Activated gamma-delta T cell (primary cell): ENCODE measurements at places on chromosomes 5 and 9.

DNA sequence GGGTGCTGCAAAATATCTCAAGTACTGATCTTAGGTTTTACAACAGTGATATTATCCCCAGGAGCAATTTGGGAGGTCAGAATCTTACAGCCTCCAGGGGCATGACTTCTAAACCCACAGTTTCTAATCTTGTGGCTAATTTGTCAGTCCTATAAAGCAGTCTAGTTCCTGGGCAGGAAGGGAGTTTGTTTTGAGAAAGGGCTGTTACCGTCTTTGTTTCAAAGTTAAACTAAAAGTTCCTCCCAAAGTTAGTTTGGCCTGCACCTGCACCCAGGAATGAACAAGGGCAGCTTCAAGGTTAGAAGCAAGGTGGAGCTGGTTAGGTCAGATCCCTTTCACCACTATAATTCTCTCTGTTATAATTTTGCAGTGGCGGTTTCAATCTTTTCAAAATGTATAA, 81.7 kb downstream of the SFXN1 start:
- no peak for DNase-seq

- no peak for DNase-seq
Observed at GRCh38 chr5:32462618-32463017, 18.1 kb upstream of the ZFR start.

DNA sequence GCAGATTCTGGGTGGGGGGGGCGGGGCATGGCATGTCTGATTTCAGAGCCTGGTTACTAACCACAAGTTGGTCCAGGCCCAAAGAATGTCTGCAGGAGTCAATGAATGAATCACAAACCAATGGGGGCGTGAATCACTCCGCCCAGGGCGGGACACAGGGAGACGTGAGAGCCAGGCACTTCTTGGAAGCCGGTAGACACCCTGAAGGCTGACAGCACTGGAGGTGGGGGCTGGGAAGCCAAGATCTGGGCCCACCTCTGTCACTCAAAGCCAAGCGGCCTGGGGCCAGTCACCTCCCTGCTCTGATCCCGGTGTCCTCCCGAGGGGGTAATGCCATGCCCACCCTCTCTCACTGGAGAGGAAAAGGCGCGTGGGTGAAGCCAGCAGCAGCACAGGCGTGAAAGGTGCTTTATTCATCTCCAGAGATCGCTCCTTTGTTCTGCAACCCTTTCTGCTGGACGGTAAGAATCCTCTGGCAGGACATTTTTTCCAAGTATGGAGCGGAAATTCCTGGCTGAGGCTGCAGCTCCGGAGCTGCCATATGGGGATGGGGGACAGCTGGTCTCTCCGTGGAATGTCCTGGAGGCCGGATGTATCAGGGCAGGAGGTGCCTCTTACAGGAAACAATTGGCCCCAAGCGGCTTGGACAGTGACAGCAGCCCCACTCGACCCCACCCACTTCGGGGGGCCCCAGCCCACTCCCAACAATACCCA, 85.0 kb downstream of the STK10 start:
- no peak for DNase-seq

DNA sequence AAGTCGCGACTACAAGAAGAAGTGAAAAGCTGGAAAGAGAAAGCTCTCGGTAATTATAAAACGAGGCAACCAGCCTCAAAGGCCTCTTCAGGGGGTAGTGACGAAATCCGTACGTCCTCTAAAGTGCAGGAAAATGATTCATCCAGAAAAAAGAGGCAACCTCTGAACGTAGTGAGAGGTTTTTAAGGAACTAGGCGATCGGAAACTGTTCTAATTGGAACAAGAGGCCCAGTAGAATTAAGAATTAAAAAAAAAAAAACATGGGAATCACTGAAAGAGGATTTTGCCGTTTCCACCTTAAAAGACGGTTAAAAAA, 1.0 kb downstream of the CSNK1A1 start:
- DNase-seq: no peak

GRCh38 chr5:141976176-141976575, 7.3 kb downstream of the RNF14 start:
- no peak for DNase-seq

GRCh38 chr9:16039218-16039987, 486.6 kb downstream of the CCDC171 start:
- DNase-seq: no peak

GRCh38 chr5:176608937-176609723, 826 bp downstream of the GPRIN1 start:
- no peak for DNase-seq

DNA sequence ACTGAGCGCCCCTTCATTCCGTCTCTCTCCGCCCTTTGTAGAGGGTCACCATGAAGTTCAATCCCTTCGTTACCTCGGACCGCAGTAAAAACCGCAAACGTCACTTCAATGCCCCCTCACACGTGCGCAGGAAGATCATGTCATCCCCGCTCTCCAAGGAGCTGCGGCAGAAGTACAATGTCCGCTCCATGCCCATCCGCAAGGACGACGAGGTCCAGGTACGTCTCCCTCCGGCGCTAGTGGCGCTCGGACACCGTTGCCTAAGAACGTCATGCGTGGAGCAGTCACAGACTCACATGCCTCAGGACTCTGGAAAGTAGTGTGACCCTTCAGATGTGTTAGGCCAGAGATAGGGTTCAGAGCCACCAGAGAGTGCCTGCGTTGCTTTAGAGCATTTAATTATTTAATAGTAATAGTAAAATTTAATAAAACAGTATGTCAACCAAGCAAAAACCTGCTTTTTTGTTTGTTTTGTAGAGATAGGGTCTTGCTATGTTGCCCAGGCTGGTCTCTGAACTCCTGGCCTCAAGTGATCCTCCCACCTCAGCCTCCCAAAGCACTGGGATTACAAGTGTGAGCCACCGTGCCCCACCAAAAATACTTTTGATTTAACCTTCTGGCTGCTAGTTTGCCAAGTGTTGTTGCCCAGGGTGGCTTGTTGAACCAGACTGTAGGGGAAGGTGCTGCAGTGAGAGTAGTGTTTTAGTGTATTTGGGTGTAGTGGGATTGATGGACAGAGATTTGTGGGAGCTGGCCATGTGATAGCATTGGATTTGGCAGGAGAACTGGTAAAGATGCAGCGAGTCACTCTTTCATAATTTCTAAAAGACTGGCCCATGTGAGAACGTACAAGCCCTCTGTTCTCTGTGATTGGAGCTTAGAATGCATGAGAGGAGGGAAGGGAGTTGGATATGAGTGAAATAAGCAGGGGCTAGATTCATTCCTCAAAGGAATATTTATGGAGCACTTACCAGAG, 888 bp downstream of the RPL26L1 start:
- no peak for DNase-seq

- DNase-seq: no peak
Observed at GRCh38 chr9:127925959-127926905, 4.3 kb downstream of the PIP5KL1 start.
